ENCODE measurements at places on chromosomes 13 and 19.

DNA sequence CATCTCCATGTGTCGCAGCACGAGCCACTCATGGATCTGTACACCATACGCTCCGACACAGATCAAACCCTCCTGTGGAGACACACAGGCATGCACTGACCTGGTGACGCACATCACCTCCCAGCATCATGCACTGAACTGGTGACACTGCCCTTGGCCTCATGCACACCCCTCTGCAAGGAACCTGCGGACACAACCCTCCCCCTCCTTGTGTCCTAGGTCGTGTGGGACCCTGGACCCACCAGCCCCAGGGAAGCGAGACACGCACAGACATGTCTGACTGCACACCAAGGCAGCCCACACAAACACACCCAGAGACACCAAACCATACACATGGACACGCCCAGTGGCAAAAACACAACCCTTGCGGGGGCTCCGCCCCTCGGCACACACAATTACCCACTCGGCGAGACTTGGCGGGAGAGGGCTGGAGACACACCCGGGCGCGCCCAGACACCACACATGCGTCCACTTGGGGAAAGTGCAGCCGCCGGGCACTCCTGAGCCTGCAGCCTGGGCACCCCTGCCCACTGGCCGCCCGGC, 2.0 kb upstream of the KCNN4 start:
- peak; percentile 42 for DNase-seq

- no peak for DNase-seq
These were observed 268.2 kb downstream of the SHISA2 start for GRCh38 chr13:25783601-25784024.

DNA sequence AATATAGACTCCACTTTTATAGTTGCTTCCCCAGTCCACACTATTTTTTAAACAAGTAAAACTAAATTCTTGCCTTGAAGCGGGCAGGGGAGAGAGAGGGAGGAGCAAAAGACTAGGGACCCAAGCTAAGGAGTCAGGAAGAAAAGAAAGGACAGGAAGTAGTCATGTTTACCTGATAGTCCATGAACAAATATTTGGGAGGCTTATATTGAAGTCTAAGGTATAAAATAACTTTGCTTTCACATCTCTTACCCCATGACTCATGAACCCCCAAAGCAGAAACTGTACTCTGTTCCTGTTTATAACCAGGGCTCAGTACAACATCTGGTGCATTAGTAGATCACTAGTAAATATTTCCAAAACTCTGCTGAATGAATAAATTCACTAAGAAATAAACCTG, 67.3 kb downstream of the ZAR1L start:
- no peak for DNase-seq

- DNase-seq, result no peak
These were observed 210.7 kb upstream of the SLC10A2 start for GRCh38 chr13:103276775-103277498.

GRCh38 chr13:59445812-59446211, 717.9 kb downstream of the DIAPH3 start:
- no peak for DNase-seq

- peak; percentile 53 for DNase-seq
These were observed 15.5 kb downstream of the PTGER1 start for GRCh38 chr19:14459703-14460102.

DNA sequence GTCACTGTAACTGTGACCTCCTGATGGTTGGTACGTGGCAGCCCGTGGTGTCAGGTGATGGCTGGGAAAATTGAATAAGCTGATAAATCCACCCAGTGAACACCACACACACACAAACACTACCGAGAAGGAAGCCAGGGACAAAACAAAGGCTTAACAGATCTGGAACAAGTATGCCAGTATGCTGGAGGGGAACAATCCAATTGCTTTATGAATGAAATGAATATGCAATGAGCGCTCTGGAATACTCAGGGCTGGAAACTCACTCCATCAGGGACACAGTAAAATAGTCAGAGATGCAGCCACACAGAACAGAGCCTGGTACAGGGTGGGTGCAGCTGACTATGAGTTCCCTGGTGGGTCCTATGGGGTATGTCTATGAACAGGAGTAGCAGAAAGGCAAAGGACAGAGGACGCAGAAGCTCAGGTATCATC, 16.7 kb downstream of the TMTC4 start:
- no peak for DNase-seq

DNA sequence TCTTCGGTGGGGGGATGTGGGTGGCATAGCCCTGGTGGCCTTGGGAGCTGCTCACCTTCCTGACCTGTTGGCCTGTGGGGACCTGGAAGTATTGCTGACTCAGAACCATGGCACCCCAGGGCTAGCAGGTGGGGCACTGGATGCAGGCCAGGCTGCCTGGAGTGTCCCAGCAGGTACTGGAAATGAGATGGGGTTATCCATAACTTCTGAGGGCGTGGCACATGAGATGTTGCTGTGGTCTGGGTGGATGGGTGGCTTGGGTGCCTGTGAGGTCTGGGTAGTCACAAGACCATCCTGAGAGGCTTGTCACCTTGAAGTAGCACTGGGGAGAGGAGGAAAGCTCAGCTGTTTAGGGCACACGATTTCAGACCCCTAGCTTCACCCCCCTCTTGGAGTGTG, 636 bp upstream of the RNF225 start:
- no peak for DNase-seq

GRCh38 chr13:30605052-30605451, 12.7 kb upstream of the USPL1 start:
- no peak for DNase-seq

DNA sequence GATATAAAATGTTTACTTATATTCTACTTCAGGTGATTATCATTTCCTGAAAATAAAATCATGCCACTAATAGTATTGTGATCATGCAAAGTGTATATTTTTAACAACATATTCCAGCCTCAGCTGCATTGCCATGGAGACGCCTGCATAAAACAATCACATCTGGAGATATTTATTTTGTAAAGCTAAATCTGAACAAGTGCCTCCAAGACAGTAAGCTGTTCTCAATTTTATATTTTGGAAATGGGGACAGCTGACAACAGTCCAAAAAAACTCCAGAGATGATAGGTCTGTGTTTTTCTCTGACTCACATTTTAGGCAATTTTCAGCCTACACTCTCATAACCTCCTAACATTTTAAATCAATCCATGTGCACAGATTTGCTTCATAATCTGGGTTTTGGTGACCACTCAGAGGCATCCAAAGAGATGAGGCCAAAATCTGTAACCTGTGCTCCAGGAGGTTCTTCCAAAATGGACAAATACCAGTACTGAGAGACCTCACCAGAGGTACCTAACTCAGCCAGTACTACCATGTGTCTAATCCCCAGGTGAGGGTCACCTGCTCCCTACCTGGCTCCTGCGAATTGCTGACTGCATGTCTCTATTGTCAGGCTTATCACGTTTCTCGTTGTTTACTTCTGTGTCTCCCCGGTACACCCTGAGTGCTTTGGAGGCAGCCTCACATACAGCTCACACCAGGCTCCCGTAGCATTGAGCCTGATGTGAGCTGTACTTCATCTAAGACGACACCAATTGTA, 62.7 kb downstream of the COL4A1 start:
- no peak for DNase-seq

- no peak for DNase-seq
These were observed 104.2 kb downstream of the ITGBL1 start for GRCh38 chr13:101556676-101557123.

DNA sequence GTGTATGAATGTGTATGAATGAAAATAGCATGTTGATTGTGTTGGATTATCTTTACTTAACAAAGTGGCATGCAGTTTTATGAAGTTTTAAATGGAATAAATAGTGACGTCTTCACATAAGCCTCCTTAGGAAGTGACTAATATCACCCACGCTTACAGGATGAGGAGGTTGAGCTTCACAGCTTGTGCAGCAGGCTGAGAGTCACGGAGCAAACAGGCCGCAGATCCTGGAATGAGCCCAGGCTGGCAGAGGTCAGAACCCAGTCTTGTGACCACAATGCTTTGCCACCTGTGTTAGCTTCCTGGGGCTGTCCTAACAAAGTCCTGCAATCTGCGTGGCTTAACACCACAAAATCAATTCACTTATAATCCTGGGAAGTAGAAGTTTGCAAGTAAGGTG, 20.8 kb downstream of the LAIR2 start:
- no peak for DNase-seq

- DNase-seq, result no peak
These were observed 11.7 kb downstream of the CAMSAP3 start for GRCh38 chr19:7607212-7607873.

DNA sequence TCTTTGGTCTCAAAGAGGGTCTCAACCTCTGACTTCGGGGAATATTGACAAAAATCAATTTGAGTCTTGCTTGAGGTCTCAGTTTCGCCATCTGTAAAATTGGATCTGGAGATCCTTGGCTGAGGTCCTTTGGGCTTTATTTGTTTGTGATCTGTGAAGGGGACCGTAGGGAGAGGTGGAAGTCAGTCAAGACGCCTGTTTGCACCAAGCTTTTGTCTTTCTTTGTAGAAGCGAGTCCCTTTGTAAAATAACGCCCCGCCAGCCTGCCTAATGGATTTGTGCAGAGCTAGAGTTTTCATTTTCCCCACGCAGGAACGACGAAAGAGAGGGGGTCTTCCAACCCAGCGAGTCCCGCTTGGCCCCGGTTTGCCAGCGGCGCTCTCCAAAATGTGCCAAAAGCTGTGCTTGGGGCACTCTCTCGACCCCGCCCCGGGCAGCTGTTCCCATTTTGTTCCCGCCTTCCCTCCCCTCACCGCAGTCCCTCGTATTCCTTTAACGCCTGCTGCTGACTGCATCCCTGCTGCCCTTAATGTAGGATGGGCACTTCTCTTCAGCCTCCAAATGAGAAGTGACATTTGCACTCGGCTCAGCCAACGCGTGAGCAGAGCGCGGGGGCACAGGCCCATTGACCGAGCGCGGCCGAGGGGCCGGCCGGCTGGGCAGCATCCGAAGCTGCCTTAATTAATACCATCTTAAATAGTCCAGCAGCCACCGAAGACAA, 13.0 kb downstream of the ZIC5 start:
- DNase-seq, result no peak

GRCh38 chr19:10305139-10305806, 4.3 kb downstream of the ZGLP1 start:
- no peak for DNase-seq

DNA sequence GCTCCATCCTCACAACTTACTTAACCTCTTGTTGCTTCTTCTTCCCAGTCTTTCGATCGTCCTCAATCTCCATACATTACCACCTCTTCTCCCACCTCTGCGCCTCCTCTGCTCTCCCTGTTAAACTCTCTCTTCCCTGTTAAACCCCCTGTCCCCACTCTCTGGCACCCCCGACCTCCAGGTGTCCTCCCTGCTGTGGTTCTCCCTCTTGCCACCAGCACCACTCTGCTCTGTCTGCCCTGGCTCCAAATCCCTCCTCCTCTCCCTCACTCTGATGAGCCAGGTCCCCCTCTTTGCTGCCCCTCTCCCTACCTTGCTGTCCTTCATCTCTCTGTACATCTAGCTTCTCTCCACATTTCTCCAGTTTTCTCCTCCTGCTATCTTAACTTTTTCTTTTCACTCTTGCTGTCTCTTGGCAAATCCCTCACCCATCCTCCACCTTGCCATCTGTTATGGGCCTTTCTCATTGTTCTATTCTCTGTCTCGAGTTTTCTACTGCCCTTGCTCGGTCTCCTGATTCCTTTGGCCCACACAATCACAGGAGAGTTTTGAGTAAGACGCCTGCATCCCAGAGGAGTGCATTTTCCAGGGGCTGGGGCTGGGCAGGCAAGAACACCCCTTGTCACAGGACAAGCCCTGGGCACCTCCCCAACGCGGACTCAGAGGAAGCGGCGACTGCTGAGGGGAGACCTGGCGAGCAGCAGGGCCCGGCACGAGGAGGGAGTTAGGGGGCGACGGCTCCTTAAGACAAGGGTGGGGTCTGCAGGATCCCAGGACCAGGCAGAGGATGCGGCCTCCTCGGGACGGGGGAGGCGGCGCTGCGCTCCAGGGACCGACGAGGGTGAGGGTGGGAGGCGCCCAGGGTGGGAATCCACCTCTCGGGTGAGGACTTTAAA, 21.4 kb upstream of the ERVV-1 start:
- DNase-seq, result no peak

- DNase-seq, result no peak
These were observed 9.9 kb downstream of the POP4 start for GRCh38 chr19:29615891-29616425.

GRCh38 chr13:113658836-113659235, 838 bp upstream of the ATP4B start:
- DNase-seq, result no peak

GRCh38 chr19:29502581-29502850, 23.3 kb upstream of the VSTM2B start:
- DNase-seq, result no peak

GRCh38 chr19:51511353-51511752, 9.8 kb upstream of the SIGLEC12 start:
- DNase-seq, result no peak

DNA sequence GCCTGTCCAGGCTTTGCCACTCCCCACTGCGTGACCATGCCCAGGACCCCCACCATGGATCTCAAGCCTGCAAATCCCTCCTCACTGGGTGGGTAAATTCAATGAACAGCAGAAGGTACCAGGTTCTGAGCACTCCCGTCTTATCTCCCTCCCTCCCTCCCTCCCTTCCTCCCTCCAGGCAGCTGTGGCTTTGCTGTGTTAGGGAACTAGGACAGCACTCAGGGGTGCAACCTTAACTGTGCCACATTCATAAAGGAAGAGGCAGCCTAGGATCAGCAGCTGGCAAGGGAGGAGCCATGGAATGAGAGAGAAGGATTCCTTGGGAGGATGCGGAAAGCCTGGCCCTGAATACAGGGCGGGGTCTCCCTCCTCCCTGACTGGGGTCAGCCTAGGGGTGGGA, 5.6 kb downstream of the CEACAM4 start:
- DNase-seq, result no peak

DNA sequence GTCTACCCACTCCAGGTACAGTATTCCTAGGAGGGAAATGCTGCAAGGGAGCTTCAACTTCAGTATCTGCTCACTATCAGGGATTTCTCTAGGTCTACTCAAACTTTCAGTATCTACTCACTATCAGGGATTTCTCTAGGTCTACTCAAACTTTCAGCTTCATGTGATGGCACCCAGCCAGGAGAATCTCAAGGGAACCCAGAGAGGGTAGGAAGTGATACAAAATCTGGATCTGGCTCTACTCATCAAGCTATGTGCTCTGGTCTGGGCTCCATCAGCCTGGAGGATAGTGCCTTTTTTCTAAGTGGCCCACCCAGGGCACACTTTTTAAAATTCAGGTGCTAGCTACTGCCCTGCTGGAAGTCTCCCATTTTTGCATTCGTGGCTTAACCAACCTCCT, 52.3 kb upstream of the FNDC3A start:
- DNase-seq, result no peak

GRCh38 chr19:29753190-29753933, 38.3 kb upstream of the C19orf12 start:
- no peak for DNase-seq
